Hypothalamus (tissue), 51 donors: ENCODE measurements at places on chromosomes 1 and 21.

DNA sequence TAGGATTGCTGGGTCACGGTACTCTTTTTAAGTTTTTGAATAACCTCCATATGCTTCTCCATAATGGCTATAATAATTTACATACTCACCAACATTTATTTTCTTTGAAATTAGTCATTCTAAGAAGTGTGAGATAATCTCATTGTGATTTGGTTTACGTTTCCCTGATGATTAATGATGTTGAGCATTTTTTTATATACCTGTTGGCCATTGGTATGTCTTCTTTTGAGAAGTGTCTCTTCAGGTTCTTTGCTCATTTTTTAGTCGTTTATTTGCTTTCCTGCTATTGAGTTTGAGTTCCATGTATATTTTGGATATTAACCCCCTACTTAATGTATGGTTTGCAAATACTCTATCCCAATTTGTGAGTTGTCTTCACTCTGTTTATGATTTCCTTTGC lies 9.3 kb downstream of the RNF187 start:
- no peak for DNase-seq

- no peak for DNase-seq
These were observed 231.0 kb upstream of the B3GALT2 start for GRCh38 chr1:193417403-193417802.

DNA sequence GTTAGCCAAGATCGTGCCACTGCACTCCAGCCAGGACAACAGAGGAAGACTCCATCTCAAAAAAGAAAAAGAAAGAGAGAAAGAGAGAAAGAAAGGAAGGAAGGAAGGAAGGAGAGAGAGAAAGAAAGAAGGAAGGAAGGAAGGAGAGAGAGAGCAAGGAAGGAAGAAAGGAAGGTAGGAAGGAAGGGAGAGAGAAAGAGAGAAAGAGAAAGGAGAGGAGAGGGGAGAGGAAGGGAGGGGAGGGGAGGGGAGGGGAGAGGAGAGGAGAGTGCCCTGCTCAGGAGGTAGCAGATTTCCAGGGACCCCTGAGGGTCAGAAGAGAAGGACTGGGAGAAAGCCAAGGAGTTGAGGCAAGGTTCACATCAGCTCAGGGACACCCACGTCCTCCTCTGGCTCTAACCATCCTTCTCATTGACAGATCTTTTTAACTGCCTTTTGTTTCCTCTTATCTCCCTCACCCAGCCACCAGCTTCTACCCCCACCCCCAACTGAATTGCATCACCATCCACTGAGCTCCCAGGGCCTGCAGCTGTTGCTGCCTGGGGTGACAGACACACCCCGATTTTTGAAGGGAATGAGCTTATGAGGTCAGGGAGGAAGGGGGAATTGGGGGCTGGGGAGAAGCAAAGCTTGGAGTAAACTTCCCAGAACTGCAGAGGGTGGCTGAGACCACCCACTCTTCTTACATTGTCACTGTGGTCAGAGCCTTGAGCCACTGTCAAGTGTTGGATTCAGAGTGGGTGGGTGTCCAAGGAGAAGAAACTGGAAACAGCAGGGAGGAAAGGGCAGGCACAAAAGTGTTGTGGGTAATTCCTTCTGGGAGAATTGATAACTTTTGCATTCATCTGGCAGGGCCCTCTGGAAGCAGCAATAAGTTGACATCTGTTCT lies 91.6 kb downstream of the GLUL start:
- no peak for DNase-seq

DNA sequence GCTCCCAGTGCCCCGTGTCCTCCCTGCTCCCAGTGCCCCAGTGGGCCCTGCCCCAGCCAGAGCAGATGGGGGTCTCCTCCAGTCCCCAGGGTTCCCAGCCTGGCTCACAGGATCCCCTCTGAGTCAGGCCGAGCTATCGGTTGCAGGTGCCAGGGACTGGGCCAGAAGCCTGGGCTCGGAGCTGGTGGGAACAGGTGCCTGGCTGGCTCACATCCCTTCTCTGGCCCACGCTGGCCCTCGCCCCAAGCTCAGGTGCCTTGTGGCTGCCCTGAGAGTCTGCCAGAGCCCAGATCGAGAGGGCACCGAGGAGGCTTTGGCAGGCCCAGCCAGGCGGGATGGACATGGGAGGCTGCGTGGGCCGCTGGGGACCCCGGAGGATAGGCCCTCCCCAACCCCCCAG lies 18.9 kb downstream of the PLCH2 start:
- DNase-seq: no peak

DNA sequence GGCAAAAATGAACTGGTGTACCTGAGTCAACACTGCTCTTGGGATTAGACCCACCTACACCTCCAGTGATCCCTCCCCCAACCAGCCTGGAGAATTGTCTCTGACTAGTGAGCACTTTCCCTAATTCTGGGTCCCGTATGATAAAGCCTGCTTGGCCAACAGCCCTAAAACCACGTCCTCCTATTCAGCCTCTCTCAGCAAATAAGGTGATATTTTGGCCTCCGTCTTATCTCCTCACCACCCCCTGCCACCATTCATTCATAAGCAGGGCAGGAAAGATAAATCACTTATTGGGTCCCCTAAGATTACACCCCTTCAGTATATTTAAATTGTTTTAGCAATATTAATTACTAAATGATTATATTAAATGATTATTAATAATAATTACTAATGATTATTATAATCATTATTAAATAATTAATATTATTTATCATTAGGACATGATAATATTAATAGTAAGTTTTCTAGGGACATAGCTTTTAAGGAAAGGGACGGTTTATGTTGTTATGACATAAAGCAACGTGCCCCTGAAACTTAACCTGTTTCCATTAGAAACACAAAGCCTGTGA lies 108.0 kb downstream of the DUSP10 start:
- DNase-seq: no peak

- DNase-seq: no peak
These were observed 58.0 kb upstream of the ABCA4 start for GRCh38 chr1:94178901-94179300.

DNA sequence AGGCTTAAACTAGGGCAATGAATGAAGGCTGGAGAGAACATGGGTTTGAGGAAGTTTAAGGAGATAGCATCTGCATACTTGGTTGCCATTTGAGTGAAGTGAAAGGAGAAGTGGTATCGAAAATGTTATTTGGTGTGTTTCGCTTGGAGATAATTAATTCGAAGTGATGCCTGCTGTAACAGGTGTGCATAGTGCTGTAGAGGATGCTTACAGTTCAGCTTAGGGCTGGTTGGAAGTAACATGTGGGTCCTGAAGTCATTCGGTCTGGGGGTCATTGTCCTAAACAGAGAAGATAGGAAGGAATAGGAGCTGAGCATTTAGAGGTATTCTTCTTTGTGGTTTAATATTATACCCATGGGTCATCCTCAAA lies 301 bp upstream of the NUDT17 start:
- no peak for DNase-seq

GRCh38 chr1:50109647-50110075 lies 941 bp downstream of the ELAVL4 start:
- DNase-seq: peak; percentile 47
